ENCODE measurements at places on chromosomes 6 and 20.

DNA sequence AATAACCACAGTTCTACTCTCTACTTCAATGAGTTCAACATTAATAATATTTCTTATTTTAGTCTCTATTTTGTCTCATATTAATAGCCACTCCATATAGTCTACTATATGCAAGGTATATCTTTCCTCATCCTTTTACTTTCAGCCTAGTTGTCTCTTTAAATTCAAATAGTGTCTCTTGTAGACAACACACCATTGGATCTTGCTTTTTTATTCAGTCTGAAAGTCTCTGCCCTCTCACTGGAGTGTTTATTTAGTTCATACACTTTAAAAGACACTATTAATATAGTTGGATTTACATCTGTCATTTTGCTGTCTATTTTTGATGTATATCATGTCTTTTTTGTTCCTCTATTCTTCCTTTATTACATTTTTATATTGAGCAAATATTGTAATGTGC is 103.5 kb downstream of the RFPL4B start:
- DNase-seq: no peak

GRCh38 chr6:129385117-129385516 is 324.9 kb downstream of the ARHGAP18 start:
- no peak for DNase-seq

- DNase-seq: no peak
Observed at GRCh38 chr6:119470893-119471542, 121.5 kb upstream of the MAN1A1 start.

GRCh38 chr6:158049055-158050028 is 67.7 kb downstream of the SYNJ2 start:
- DNase-seq: no peak

DNA sequence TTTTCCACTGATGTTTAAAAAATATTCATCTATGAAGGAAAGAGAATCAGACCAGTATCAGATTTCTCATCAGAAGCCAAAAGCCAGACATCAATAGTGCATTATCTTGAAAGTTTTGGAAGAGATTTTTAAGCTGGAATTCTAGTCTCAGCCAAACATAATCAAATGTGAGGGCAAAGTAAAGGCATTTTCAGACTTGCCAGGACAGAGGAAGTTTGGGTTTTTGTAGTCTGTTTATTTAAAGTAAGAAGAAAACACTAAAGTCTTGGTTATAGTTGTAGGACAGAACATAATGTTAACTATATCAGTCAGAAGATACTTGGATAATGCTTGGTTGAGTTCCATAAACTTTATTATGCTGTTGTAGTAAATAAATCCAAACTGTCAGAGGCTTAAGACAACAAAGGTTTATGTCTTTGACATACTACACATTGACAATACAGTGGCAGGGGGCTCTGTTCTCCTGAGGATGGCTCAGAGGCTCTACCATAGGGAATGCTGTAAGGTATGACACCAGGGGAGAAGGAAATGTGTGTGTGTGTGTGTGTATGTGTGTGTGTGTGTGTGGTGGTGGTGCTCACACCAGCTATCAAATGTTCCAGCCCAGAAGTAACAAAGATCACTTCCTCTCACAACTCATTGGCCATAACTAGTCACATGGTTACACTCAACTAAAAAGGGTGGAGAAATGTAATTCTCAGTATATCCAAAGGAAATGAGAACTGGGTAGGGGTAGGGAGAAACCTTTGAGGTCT is 26.7 kb upstream of the YWHAB start:
- DNase-seq: no peak

All from activated naive CD4-positive, alpha-beta T cell (primary cell).